ENCODE measurements at places on chromosomes 3 and 15.

GRCh38 chr15:92178911-92179310 lies 214.8 kb upstream of the ST8SIA2 start:
- no peak for DNase-seq

GRCh38 chr15:90812171-90812957 lies 56.0 kb upstream of the FURIN start:
- DNase-seq, result no peak

DNA sequence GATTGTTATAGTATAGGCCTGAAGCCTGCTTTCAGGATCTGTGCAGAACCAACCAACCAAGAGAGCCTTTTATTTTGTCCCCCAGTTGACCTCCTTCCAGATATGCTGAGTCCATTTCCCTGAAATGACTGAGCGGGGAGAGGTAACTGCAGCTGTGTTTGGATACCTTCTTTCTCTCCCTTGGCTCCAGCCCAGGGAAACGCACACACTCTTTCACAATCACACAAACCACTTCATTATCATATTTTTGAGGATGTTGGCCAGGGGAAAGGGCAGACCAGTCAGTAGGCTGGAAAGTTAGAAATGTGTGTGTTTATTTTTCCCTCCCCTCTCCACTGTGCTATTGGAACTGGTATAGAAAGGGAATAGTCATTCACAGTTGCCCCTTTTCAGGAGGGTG lies 417.7 kb upstream of the TBL1XR1 start:
- peak; percentile 5 for DNase-seq

GRCh38 chr3:99839613-99840012 lies 22.0 kb downstream of the CMSS1 start:
- DNase-seq, result no peak

DNA sequence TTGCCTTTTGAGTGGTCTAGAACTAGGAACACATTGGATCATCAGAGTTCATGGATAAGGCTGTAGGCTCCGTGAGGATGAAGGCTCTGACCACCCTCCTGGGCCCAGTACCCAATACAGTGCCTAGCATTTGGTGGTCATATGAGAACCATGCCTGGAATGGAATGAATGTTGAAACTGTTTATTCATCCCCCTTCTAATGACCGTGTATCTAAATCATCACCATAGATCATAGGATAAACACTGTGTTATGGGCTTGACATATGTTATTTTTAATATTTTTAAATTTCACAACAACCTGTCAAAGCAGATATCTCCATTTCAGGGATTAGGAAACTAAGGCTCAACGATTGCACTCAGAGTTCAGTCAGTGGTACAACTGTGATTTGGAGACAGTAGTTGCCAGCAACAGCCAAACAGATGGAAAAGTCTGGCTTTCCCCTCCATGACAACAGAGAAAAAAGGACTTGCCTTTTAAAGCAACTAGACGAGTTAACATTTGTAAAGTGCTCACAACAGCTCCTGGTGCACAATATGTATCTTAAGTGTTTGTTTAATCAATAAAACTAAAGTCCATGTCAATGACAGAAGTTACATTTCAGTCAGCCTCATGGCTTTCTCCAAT lies 89.6 kb downstream of the TMEM266 start:
- no peak for DNase-seq

DNA sequence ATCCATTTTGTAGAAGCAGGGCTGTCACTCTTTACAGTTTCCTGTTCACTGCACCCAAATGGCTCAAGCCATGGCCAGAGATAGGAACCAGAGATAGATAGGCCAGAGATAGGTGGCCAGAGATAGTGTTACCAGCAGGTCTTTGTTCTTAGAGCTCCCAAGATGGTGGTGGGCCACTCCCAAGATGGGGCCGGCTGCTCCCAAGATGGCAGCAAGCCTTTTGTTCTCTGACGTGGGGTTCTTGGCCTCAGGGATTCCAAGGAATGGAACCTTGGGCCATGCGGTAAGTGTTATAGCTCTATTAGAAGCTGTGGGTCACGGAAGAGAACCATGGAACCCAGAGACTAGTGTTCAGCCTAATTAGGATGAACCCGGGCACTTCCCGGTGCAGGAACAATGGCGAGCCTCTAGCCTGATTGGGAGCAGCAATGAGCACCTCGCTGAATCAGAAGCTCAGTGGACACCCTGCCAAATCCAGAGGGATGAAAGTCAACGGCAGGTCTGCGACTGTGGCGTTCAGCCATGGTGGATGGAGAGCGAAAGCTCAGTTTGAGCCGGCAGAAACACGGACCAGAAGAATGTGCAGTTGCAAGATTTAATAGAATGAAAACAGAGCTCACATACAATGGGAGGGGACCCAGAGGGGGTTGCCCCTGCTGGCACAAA lies 45.0 kb upstream of the CD96 start:
- DNase-seq, result no peak

DNA sequence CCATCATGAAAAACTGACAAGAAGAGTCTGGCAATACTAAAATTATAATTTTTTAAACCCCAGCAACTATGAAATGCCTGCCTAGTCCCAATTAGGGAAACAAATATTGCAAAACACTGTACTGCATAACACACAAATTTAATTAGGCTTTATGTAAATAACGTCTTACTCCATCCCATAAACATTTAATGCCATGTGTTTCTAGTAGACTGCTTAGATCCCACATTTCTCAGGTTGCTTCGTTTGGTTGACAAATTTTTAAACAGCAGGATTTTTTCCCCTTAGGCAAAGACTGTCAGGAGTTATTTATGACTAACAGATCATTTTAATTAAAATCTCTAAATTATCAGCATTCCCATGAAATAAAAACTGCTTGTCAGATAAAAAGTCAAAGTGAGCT lies 29.9 kb downstream of the EIF2AK4 start:
- no peak for DNase-seq

- DNase-seq, result no peak
Measured at GRCh38 chr15:42364529-42364928, 5.2 kb downstream of the CAPN3 start.

DNA sequence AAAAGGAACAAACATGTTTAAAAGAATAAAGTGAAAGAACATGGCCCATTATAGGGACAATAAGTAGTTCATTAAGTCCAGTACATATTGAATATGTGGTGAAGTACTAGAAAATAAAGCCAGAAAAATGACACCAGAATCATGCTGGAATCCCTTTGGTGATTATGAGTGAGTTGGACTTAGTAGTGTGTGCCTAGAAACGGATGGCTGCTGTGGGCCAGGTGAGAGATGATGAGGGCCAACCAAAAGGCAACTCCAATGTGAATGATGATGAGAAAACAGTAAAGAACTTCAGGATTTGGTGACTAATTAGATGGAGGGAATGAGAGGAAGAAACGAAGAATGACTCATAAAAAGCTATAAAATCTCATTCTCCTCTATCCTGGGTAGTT lies 3.3 kb downstream of the CRYGS start:
- DNase-seq, result no peak

GRCh38 chr15:100902436-100903167 lies 16.6 kb upstream of the LRRK1 start:
- no peak for DNase-seq

DNA sequence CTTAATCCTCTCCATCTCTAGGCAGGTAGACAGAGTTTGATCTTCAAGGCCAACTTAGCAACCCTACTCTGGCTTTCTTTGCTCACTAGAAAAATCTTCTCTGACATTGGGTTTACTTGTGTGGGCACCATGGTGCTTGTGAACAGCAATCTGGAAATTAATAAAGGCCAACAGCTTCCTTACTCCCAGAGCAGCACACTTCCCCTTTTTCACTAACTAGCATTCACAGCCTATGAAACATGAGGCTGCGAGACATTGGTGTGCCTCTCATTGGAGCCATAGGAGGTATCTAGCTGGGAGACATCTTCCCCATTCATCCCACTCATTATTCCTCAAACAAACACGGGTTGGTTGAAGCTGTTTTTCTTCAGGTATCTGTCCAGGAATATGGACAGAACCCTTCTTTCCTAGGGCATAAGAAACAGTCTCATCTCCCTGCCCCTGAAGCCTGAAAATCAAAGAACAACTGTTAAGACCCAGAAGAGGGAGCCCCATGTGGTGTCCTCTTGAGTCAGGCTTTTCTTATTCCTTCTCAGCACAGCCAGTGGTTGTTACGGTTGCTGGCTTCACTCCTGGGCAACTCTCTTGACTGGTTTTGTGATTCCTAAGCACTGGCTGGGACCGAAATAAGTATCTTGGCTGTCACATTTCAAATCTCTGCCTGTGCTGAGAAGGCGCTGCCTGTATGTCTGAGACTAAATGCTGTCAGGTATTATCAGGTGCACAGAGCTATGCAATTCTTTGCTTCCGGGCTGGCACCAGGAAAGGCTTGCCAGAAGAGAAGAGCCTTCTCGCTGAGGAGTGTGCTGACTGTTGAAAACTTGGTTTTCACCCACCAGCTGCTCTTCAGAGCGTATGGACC lies 194.4 kb downstream of the FEZF2 start:
- no peak for DNase-seq
